ENCODE measurements at places on chromosomes 11 and 22. TPM values are rescaled to one million over a fixed set of nuclear protein-coding genes. Genes with fewer than 3 reads are reported as not detected.

The CDKN1C gene
- 11.0 TPM for polyA plus RNA-seq

The GCAT gene
- 57.8 TPM for polyA plus RNA-seq

The ROBO3 gene
- polyA plus RNA-seq, result 1.9 TPM

The FREY1 gene
- not detected for polyA plus RNA-seq
